ENCODE measurements at places on chromosomes 16 and 17.

- no peak for DNase-seq
These were observed 684 bp downstream of the YPEL2 start for GRCh38 chr17:59331929-59332748.

- no peak for DNase-seq
These were observed 1981.5 kb downstream of the TP53TG3F start for GRCh38 chr16:35440875-35441274.

DNA sequence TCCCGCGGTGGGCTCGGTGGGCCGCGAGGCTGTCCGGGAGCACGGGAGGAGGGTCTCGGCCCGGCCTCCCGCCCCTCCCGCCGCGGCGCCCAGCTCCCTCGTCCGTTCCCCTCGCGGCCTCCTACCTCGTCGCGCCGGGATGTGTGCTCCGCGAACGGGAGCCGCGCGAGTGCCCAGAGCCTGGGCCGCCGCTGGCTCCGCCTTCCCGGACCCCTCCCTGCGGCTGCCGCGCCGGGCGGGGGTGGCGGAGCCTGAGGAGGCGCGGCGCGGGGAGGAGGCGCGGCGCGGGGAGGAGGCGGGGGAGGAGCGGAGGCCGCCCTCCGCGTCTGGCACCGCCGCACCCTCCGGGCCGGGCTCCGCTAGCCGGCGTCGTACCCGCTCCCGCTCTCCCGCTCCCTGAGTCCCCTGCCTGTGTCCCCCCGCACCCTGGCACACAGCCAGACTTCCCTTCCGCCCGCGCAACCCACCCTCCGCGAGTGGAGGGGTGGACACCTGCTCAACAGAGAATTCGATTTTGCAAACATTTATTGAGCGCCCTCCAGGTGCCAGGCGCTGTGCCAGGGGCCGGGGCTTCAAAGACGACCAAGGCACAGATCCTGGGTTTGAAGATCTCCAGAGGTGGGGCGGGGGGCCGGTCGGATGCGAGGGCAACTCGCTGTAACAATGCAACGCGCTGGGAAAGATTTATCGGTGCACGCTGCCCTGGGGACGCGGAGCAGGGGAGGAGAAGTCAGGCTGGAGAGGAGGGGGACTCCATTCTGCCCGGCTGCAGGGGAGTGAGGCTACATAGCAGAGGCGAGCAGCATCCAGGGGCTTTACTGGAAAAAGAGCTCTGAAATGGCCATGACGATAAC, at the start of gene MPP3:
Gene MPP3 (minus strand): TSS at position 171 of the 854 bp plus-strand sequence. CDS start 1,240 bp downstream, outside the sequence.
- no peak for DNase-seq

DNA sequence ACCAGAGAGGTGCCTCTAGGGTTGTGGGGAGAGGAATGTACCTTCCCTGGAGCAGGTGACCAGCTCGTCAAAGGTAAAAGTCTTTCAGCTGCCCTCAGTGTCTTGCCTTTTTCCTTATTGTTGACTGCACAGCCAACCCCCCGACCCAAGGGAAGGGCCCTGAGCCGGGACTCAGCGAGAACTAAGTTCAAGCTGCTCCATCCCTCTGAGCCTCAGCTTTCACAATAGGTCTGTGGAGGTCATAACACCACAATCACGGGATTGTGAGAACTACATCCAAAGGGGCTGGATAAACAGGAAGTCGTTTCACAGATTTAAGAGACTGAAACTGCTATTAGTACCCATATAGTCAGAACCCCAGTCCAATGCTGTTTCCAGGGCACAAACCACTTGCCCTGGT, 2.6 kb upstream of the KRT36 start:
- DNase-seq = no peak

GRCh38 chr16:85231959-85232358, 119.7 kb upstream of the CIBAR2 start:
- no peak for DNase-seq

DNA sequence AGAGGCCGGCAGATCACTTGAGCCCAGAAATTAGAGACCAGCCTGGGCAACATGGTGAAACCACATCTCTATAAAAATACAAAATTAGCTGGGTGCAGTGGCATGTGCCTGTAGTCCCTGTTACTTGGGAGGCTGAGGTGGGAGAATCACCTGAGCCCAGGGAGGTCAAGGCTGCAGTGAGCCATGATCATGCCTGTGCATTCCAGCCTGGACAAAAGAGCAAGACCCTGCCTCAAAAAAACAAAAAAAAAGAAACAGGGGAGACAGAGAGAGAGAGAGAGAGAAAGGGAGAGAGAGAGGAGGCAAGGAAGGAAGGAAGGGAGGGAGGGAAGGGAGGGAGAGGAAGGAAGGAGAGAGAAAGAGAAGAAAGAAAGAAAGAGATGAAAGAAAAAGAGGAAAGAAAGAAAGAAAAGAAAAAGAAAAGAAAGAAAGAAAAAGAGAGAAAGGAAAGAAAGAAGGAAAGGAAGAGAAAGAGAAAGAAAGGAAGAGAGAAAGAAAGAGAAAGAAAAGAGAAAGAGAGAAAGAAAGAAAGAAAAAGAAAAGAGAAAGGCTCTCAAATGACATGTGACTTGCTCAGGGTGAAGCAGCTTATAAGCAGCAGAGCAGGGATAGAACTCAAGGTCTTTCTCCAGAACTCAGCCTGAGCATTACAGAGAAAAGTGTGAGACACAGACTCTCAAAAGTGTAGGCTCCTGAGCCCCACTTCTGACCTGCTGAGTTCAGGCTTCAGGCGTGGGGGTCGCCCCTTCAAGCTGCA, 15.5 kb downstream of the CX3CL1 start:
- no peak for DNase-seq

GRCh38 chr17:76382803-76383545, 1.4 kb upstream of the SPHK1 start:
- DNase-seq = peak; percentile 62

DNA sequence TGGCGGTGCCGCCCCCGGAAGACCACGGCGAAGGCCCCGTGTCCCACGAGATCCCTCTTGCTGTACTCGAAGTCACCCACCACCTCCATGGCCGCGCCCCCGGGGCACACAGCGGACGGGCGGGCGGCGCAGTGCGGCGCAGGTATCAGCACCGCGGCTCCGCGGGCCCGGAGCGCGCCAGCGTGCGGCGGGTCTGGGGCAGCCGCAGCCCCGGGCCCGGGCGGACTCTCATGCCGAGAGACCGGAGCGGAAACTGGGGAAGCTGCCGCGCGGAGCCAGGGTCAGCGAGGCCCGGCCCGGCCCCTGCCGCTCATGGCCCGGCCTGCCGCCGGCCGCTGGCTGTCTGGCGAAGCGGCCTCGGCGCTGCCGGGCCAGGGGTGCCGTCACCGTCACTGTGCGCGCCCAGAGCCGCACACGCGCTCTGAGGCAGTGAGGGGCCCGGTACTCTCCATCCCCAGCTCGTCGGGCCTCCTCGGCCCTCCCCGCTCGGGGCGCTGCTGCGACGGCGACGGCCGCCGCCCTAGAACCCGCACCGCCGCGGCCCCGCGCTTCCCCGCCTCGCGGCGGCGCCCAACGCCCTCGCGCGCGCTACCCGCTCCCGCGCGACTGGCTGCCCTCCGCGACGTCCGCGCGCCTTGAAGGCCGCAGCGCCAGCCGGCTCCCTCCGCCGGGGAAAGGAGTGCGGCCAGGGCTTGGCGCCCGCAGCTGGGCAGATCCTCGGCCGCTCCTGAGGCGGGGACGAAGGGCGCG, at the start of gene ULK2:
Gene ULK2 (minus strand): TSS at position 608 of the 750 bp plus-strand sequence. CDS start 519 bp downstream, at position 89.
- no peak for DNase-seq

GRCh38 chr16:470418-470817, 45.0 kb downstream of the RAB11FIP3 start:
- no peak for DNase-seq

GRCh38 chr16:54346041-54346440, 59.5 kb upstream of the IRX3 start:
- DNase-seq = no peak

- no peak for DNase-seq
These were observed 138.2 kb upstream of the COX10 start for GRCh38 chr17:13931111-13931526.

DNA sequence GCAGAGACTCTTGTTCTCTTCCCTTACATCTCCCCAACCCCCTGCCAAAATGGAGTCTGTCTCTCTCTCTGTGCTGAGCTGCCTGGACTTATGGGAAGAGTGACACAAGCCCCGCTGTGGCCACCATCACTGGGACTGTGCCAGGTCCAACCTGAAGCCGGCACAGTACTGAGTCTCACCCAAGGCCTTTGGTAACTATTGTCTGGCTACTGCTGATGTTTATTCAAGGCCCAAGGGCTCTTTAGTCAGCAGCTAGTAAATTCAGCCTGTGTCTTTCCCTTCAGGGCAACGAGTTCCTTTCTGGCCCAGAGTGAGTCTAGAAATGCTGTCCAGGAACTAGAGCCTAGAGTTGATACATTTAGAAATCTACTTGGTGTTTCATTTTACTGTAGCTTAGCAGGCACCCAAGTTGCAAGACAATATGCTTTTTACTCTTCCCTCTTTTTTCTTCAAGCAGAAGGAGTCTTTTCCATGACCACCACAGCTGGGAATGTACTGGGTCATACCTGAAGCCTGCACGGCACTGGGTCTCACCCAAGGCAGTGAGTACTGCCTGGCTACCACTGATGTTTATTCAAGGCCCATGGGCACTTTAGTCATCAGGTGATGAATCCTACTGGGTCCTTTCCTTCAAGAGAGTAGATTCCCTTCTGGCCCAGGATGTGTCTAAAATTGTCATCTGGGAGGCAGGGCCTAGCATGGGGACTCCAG, 17.7 kb downstream of the EFCAB5 start:
- DNase-seq = no peak

GRCh38 chr16:13148836-13149235, 247.4 kb downstream of the SHISA9 start:
- DNase-seq = no peak

- DNase-seq = peak; percentile 52
These were observed 1.8 kb upstream of the CISD3 start for GRCh38 chr17:38728290-38728831.

- DNase-seq = no peak
These were observed 150.1 kb downstream of the IRF8 start for GRCh38 chr16:86048882-86049585.

GRCh38 chr16:3235856-3236669, 1.1 kb upstream of the ZNF200 start:
- DNase-seq = no peak

GRCh38 chr17:81968396-81968745, 7.4 kb upstream of the NOTUM start:
- DNase-seq = no peak

GRCh38 chr16:22191532-22192260, 14.4 kb upstream of the EEF2K start:
- no peak for DNase-seq

- no peak for DNase-seq
These were observed 36.5 kb downstream of the FA2H start for GRCh38 chr16:74738113-74738541.
